ENCODE measurements at places on chromosomes 7 and 10.
A peak's percentile ranks its signal among the peaks of the same experiment; 100 is the strongest.

GRCh38 chr10:91891125-91892001 is 17.9 kb downstream of the FGFBP3 start:
- peak; percentile 73 for DNase-seq

- DNase-seq = no peak
These were observed 204.7 kb downstream of the ADARB2 start for GRCh38 chr10:1532636-1533035.

DNA sequence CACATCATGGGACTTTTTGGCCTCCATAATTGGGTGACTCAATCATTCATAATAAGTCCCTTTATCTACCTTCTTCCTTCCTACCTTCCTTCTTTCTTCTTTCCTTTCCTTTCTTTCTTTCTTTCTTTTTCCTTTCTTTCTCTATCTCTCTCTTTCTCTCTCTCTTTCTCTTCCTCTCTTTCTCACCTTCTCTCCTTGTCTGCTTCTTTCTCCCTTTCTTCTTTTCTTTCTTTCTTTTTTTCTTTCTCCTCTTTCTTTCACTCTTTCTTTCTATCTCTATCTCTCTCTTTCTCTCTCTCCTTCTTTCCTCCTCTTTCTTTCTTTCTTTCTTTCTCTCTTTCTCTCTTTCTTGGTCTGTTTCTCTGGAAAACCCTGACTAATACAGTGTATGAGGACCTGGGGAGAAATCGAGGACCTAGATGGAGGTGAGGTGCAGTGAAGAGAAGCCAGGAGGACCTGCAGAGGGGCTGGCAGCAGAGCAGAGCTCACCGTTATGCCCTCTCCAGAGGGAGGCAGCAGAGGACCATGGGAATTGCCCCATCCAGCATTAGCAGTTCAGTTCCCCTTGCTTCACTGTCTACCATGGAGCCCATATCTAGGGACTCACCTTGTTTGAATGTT is 52.7 kb upstream of the BTRC start:
- no peak for DNase-seq

- peak; percentile 20 for DNase-seq
These were observed 29.9 kb upstream of the HNRNPH3 start for GRCh38 chr10:68301790-68302502.

GRCh38 chr10:103621783-103622125 is 128.2 kb downstream of the NEURL1 start:
- no peak for DNase-seq

GRCh38 chr10:101617102-101617823 is 29.1 kb downstream of the DPCD start:
- DNase-seq = no peak

DNA sequence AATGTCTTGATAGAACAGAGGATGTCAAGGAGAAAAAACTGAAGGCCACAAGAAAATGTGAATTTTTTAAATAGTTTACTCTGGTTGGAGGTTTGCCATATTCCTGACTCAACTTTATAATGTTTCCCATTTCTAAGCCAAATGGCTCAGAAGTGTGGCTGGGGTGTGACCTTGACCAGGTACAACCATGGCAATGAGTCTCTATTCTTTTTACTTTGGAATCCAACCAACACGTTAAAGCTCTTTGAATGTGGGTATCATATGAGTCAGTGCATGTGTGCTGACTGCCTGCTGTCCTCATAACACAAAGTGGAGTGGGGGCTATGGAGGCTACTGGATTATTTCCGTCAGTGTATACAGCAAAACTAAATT is 33.5 kb upstream of the DLD start:
- DNase-seq = peak; percentile 4

DNA sequence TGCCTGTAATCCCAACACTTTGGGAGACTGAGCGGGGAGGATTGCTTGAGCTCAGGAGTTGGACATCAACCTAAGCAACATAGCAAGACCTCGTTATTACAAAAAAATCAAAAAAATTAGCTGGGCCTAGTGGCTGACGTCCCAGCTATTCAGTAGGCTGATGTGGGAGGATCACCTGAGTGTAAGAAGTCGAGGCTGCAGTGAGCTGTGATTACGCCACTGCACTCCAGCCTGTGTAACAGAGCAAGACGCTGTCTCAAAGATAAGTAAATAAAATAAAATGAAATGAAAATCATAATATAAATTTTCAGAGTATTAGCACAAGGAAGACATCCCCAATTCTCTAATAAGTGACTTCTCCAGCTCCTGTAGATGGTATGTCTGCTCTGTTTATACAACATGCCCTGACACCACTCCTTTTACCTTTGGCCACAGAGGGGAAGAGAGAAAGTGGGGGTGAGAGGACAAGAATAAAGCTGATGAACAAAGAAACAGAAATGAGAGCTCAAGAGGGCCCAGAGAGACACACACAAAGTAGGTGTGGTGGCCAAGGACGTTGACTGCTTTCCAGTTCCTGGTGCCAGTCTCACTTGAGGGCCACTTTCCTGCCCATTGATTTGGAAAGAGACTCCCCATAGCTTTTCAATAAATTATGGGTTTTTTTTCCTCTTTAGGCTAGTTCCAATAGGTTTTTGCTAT is 62.9 kb downstream of the PTTG1IP2 start:
- DNase-seq = no peak

GRCh38 chr10:123272171-123272570 is 118.0 kb downstream of the BUB3 start:
- DNase-seq = no peak

DNA sequence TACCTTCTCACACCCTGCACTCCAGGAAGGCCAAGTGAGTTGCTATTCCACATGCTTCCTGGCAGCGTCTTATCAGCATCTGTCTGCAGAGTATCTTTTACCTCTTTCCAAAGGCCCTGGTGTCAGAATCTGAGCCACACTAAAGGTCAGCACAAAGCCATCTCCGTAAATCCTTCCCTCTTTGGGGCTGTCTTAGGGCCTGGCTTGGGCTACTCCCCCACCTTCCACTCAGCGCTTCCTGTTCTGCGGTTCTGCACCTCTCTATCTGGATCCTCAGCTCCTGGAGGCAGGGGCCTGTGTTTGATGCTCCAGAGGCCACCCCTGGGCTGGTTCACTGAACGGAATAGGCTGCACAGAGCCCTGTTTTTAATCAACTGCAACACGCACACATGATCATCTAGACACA is 334.8 kb upstream of the GALNT17 start:
- DNase-seq = no peak

Measured in HS-5 (cell line).